ENCODE measurements at places on chromosomes 11 and 22. TPM values are rescaled to one million over a fixed set of nuclear protein-coding genes. Genes with fewer than 3 reads are reported as not detected.

Gene NPAS4
- not detected for total RNA-seq

Gene C11orf87
- not detected for total RNA-seq

Gene MYRF
- 1.8 TPM for total RNA-seq

Gene MACROD1
- total RNA-seq, result 16.2 TPM

Gene FADS1
- total RNA-seq, result 109 TPM

Gene NRXN2
- not detected for total RNA-seq

Gene PGR
- total RNA-seq, result not detected

Gene CACNA1I
- total RNA-seq, result not detected

Gene PATE4
- total RNA-seq, result not detected

Gene KRTAP5-1
- not detected for total RNA-seq
